ENCODE measurements at places on chromosomes 12 and 14.

- DNase-seq, result no peak
These were observed 388.3 kb upstream of the GARIN6 start for GRCh38 chr12:99259040-99259934.

DNA sequence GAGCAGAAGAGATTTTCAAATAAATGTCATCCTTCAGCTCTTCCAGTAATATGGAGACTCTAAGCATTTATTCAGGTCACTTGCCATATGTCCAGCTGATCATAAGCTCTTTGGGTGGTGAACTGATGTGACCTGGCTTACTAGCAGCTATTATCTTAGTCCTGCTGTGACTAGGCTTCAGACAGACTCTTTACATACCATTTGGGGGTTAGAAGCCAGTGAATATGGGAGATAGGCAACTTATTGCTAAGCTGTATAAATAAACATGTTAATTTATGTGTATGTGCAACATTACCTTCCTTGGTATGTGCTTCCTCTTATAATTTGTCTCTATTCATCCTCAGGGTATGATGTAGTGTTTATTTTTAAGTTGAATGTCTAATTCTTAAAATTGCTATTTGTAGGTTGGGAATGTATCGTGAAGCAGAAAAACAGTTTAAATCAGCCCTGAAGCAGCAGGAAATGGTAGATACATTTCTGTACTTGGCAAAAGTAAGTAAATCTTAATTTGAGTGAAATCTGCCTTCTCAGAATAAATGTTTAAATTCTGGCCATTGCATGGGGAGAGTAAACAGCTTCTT lies 32.4 kb downstream of the TTC8 start:
- DNase-seq, result no peak

- no peak for DNase-seq
These were observed 56.7 kb downstream of the SRGAP1 start for GRCh38 chr12:63900922-63901793.

GRCh38 chr12:4483885-4484823 lies 38.5 kb upstream of the FGF6 start:
- DNase-seq, result no peak

- DNase-seq, result no peak
These were observed 20.2 kb downstream of the LMO3 start for GRCh38 chr12:16585781-16586180.

DNA sequence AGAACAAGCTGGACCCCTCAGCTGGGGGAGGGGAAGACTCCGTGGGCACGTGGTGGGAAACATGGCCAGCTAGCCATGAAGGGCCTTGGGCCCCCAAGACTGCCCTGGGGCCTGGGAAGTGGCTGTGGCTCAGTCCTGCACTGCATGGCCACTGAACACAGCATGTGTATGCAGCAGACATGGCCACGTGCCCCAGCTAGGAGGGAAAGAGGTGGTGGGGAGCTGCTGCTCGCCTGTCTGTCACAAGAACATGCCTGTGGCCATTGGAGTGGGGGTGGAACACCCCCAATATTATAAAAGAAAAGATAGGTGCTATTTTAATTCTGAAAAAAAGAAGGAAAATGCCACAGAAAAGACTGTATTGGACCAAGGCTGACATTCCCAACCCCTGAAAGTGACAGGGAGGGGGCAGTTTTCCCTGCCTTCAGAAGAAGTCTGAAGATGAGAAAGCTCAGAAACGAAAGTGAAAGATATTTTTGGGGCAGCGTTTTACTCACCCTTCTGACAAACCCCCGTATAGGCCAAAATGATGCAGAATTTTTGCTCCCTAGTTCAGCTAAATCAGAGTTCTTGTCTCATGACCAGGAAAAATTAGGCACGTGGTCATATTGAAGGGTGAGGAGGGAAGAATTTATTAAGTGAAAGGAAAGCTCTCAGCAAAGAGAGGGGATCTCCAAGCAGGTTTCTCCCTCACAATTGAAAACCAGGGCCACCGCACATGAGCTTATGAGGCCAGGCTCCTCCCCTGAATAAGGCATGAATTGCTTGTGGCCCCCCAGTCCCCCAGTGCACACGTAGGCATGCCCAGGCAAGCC lies 35.2 kb upstream of the PCNX1 start:
- no peak for DNase-seq

- no peak for DNase-seq
These were observed 100.8 kb upstream of the DACT1 start for GRCh38 chr14:58537004-58537403.

GRCh38 chr14:97336179-97336578 lies 539.0 kb downstream of the VRK1 start:
- DNase-seq, result no peak

DNA sequence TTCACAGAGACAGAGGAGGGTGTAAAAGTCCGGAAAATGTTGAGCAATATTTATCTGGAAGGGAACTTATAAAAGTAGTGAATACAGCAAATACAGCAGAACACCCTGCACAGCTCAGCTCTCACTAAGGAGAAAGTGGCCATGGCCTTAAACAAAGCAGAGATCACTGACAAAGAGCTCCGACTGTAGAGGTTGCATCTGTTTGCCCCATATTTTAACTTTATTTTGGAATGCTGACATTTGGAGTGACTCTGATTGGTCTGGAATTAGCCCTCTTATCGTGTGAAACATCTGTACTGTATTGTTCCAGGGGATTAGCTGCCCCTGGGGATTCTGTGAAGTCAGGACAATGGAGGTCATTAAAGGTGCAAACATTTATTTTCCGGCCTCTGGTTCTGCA lies 1275.7 kb upstream of the FLRT2 start:
- DNase-seq, result no peak
